ENCODE measurements at places on chromosomes 3 and 15. TPM values are rescaled to one million over a fixed set of nuclear protein-coding genes. Genes with fewer than 3 reads are reported as not detected.

Gene EBLN2
- 6.7 TPM for total RNA-seq

GRCh38 chr15:61248790-61249189 lies 19.7 kb upstream of the RORA start:
- DNase-seq: no peak

- DNase-seq: no peak
These were observed 21.3 kb upstream of the GADL1 start for GRCh38 chr3:30915782-30916181.

DNA sequence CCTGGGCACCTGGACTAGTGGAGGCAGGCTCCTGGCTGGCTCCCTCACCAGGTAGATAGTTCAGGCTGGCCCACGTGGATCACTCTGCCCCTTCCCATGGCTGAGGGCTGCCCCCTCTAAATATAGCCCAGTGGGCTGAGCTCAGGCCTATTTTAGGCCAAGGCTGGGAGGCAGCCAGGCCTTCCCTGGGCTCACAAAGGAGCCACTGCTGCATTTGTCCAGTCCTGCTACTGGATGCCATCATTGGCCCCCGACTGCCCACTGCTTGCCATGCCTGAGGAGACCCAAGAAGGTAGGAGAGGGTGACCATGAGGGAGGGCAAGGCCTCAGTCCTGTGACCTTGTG lies at the start of gene LSMEM2:
LSMEM2 (plus strand) TSS at position 208 of the 345 bp plus-strand sequence; CDS start at position 235, 27 bp downstream.
- no peak for DNase-seq

- DNase-seq: no peak
These were observed 114.7 kb upstream of the FRMD4B start for GRCh38 chr3:69500604-69501003.
